Astrocyte (in vitro differentiated cells and primary cell): ENCODE measurements at places on chromosomes 7 and 10. TPM values are rescaled to one million over a fixed set of nuclear protein-coding genes. Genes with fewer than 3 reads are reported as not detected.
A peak's percentile ranks its signal among the peaks of the same experiment; 100 is the strongest.

Gene FAM241B
- 3.1 and 4.4 TPM in 2 replicates for total RNA-seq

Gene GOLGA7B
- 0.16 TPM in 1 of 2 replicates, not detected in the other for total RNA-seq

Gene LIPF
- total RNA-seq = not detected in 2 replicates

Gene ATOH7
- 0.19 TPM in 1 of 2 replicates, not detected in the other for total RNA-seq

Gene PRSS37
- total RNA-seq = not detected in 2 replicates

Gene ADRA2A
- 1.2 and 1.5 TPM in 2 replicates for total RNA-seq

Gene HILPDA
- total RNA-seq = 12.4 TPM in 2 replicates

Gene TMEM184A
- 1.8 and 2.1 TPM in 2 replicates for total RNA-seq

Gene SFTPD
- 0.22 and 0.27 TPM in 2 replicates for total RNA-seq

Gene EPHB6
- 15.7 and 16.2 TPM in 2 replicates for total RNA-seq

Gene WDR86
- total RNA-seq = 2.5 and 3.6 TPM in 2 replicates

Gene TAS2R39
- not detected in 2 replicates for total RNA-seq

Gene PIK3AP1
- total RNA-seq = 6.7 and 9.3 TPM in 2 replicates

Gene PRPF18
- total RNA-seq = 18.8 and 21.0 TPM in 2 replicates

DNA sequence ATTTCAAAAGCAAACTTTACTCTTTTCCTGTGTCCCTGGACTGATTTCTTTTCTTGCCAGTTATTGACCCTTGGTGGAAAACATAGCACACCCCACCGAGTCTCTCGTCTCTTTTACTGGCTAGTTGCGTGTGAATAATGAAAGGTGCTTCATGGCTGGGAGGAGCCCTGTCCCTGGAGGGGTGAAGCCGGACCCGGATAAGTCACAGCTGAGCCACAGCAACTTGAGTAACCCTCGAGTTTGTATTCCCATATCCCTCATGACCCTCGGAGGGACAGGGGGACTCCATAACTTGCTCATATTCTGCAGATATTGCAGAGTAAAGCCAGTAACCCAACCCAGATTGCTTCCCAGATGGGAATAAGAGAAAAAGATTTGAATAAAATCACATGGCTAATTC, 147.5 kb upstream of the FRMD4A start:
- no peak for DNase-seq
- no peaks in the 10 kb centered on the region for H3K36me3 ChIP-seq
- peak overlapping the region; percentile 88 for H3K27ac ChIP-seq
- no peak overlapping the region for H3K4me3 ChIP-seq
- peaks cover 28% of the 10 kb centered on the region for H3K4me1 ChIP-seq

GRCh38 chr10:75062506-75063299, 48.8 kb upstream of the SAMD8 start:
- no peaks in the 10 kb centered on the region for H3K4me1 ChIP-seq
- H3K27ac ChIP-seq = peak overlapping the region; percentile 23
- H3K27me3 ChIP-seq = no peaks in the 10 kb centered on the region
- peak; percentile 91 for DNase-seq
- H3K4me3 ChIP-seq = no peak overlapping the region

DNA sequence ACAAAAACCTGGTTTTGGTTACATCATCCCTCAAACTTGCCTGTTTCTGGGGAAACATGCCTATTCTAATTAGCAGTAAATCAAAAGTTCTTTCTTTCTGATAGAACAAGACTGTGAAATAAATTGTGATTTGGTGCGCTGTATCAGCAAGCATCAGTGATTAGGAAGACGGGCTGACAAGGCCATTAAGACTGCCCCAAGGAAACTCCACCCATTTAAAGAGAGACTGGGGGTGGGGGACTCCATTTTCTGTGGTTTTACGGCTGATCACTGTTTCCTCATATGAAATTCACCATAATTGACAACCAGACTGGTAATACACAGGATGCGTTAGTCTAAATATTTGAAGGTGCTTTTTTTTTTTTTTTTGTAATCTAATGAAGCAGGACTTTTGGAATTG, 68.7 kb downstream of the MBL2 start:
- H3K4me1 ChIP-seq = no peaks in the 10 kb centered on the region
- no peak overlapping the region for H3K27ac ChIP-seq
- H3K4me3 ChIP-seq = no peak overlapping the region
- no peaks in the 10 kb centered on the region for H3K36me3 ChIP-seq
- no peaks in the 10 kb centered on the region for H3K27me3 ChIP-seq
- DNase-seq = peak; percentile 19

DNA sequence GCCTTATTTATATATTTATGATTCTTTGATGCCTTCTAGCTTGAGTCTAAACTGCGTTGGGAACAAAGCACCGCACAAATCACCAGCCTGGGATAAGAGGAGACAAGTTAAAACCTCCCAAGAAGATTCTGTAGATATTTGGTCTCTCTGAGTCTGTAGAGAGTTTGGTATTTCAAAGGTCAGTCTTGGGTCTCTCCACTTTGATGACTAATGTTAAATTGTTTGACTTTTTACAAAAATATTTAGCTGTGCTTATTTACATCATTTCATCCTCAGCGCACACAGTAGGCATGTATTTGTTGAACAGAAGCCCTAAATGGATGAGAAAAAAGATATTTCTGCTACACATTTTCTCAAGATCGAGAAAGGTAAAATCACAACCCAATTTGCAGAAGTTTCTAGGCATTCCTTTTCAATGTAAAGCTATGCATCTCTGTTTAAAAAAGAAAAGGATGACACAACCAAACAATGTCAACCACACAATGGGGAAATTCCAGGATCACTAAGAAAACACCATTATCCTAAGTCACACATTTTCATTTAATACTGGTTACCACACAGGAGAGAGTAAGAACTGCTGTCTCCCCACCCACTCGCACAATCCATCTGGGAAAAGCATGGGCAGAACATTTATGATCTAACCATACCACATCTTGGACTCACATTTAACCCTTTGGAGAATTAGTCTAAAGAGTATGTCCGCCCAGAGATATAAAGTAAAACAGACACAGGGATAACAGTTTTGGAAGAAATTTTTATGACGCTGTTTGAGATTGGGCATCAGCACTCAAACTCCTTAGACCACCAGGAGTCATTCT, 4.4 kb downstream of the CDK6 start:
- H3K27me3 ChIP-seq = no peaks in the 10 kb centered on the region
- H3K27ac ChIP-seq = peak overlapping the region; percentile 98
- peak; percentile 94 for DNase-seq
- H3K4me3 ChIP-seq = peak overlapping the region; percentile 85

DNA sequence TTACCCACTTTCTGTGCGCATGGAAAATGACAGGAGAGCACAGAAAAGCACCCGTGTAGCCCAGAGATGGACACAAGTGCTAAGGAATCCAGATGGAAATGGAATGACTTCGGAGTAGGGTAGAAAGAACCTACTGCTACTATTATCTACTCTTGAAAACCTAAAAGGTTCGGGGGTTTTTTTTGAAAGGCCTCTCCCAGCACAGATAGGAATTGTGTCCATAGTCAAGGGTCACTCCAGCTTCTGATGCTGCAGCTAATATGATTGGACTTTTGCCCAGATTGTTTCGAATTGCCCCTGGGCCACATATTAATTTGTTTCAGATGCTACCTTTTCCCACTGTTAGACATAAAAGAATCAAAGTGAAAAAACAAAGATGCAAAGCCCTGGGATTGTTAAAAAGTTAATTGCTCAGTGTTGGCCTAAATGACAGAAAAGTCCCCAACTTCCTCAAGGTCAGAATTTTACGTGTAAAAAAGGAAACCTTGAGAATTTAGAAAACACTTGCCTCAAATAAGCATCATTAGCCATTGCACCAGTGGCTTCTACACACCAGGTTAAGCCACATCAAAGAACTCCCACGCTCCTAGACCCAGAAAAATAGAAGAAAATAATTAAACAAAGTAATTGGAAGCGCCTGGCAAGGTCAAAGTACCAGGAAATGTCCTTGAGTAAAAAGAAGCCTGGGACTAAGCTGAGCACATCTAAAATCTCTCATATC, 40.8 kb upstream of the INSIG1 start:
- DNase-seq = no peak
- H3K4me1 ChIP-seq = peaks cover 22% of the 10 kb centered on the region
- no peak overlapping the region for H3K4me3 ChIP-seq

- no peak overlapping the region for H3K4me3 ChIP-seq
- H3K4me1 ChIP-seq = peaks cover under 1% of the 10 kb centered on the region
- no peak overlapping the region for H3K27ac ChIP-seq
- no peaks in the 10 kb centered on the region for H3K27me3 ChIP-seq
- no peaks in the 10 kb centered on the region for H3K36me3 ChIP-seq
- DNase-seq = no peak
Measured at GRCh38 chr7:46937826-46938225, 644.1 kb downstream of the TNS3 start.

- DNase-seq = no peak
- H3K4me3 ChIP-seq = no peak overlapping the region
- H3K4me1 ChIP-seq = peaks cover 29% of the 10 kb centered on the region
Measured at GRCh38 chr10:90929179-90929578, 8.3 kb upstream of the ANKRD1 start.

- H3K27ac ChIP-seq = no peak overlapping the region
- H3K36me3 ChIP-seq = no peaks in the 10 kb centered on the region
- H3K4me1 ChIP-seq = peaks cover 3% of the 10 kb centered on the region
- no peak overlapping the region for H3K4me3 ChIP-seq
Measured at GRCh38 chr10:10892290-10892875, 125.3 kb upstream of the CELF2 start.

GRCh38 chr7:125061776-125062397, 132.3 kb upstream of the POT1 start:
- H3K4me3 ChIP-seq = no peak overlapping the region
- H3K27me3 ChIP-seq = no peaks in the 10 kb centered on the region
- peaks cover 15% of the 10 kb centered on the region for H3K4me1 ChIP-seq
- H3K27ac ChIP-seq = peak overlapping the region; percentile 49

DNA sequence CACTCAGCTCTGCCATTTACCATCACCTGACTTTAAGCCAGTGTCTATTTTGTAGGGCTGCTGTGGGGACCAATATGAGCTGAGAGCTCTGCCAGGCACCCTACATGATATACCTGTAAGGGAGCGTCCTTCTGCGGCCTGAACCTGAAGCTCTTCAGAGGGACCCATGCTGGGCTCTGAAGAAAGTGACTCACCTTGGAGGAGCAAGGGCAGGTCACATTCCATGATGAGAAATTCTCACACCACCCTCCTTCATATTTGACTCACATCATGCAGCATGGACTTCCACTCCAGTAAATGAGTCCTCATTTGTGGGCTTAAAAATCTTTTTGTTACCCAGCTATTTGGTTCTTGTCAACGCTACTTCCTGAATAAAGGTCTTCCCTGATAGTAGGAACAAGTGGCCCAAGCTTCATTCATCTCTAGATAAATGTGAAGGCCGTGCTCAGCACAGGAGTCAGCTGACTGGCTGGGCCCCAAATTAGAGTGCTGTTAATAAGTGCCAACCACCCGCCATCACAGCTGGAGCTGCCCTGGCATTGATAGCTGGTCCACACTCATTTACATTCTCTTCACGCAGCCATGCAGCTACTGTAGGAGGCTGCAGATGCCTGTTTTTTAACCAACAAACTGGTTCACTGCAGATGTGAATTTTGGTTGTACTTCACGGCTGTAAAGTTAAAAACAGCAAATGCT, 78.4 kb downstream of the RNF216 start:
- peak; percentile 75 for DNase-seq
- H3K36me3 ChIP-seq = peaks cover 15% of the 10 kb centered on the region
- no peaks in the 10 kb centered on the region for H3K27me3 ChIP-seq
- H3K27ac ChIP-seq = peak overlapping the region; percentile 60

GRCh38 chr10:86609920-86610319, 44.4 kb upstream of the OPN4 start:
- no peaks in the 10 kb centered on the region for H3K4me1 ChIP-seq
- no peak for DNase-seq
- no peaks in the 10 kb centered on the region for H3K36me3 ChIP-seq
- H3K27me3 ChIP-seq = no peaks in the 10 kb centered on the region

DNA sequence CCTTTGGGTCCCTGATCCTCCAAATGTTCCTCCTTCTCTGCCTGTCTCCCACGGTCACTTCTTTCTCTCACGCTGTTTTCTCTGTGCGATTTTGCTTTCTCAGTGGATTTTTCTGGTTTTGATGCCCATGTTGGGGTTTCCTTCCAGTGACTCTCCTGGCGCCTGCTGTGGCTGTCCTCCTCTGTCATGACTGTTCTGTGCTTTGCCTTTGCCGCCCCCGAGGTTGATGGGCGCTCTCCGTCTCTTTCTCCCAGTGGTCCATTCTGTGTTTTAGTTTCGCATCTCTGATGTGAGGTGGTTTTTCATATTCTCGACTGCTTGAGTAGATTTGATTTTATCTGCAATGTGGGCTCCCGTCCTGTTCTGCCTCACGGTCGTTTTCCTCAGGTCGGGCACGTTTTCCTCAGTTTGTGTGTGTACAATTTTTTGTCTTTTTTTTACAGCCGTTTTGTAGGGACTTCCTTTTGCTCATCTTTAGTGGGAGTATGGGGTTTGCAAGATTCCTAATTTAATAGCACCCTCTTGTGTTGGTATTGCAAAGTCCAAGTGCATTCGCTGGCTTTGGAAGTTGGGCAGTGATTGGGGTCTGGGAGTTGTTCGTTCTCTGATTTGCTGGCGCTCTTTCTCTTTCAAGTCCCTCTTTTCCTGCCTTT, 100.0 kb downstream of the INPP5A start:
- H3K4me1 ChIP-seq = peaks cover 12% of the 10 kb centered on the region
- H3K27me3 ChIP-seq = no peaks in the 10 kb centered on the region
- H3K27ac ChIP-seq = no peak overlapping the region
- no peaks in the 10 kb centered on the region for H3K36me3 ChIP-seq
- H3K4me3 ChIP-seq = no peak overlapping the region
- DNase-seq = peak; percentile 49

DNA sequence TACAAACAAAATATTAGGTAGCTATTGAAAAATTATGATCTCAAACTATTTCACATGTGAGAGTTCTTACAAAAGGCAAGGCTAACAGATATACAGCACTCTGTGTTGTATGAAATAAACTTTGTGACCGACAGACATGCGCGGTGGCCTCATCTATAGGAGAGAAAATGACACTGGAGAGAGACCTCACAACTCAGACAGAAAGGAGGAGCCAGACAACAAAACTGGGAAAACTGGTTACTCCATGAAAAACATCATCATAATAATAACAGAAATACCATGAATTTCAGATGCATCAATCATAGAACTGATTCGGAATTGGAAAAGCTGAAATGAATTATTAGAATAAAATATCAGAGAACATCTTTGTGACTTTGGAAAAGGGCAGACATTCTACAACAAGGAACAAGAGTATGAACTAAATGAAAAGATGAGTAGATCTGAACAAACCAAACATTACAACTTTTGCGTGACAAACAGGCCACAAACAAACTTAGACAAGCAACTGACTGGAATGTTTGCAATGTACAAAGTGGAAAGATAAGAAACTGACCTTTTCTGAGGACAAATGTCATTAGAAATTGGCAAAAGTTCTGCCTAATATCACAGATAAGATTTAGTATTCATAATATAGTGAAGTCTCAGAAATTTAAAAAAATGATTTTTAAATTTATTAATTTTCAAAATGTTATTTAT, 69.3 kb downstream of the TNS3 start:
- no peaks in the 10 kb centered on the region for H3K36me3 ChIP-seq
- no peak overlapping the region for H3K4me3 ChIP-seq
- H3K27ac ChIP-seq = no peak overlapping the region
- no peaks in the 10 kb centered on the region for H3K27me3 ChIP-seq

DNA sequence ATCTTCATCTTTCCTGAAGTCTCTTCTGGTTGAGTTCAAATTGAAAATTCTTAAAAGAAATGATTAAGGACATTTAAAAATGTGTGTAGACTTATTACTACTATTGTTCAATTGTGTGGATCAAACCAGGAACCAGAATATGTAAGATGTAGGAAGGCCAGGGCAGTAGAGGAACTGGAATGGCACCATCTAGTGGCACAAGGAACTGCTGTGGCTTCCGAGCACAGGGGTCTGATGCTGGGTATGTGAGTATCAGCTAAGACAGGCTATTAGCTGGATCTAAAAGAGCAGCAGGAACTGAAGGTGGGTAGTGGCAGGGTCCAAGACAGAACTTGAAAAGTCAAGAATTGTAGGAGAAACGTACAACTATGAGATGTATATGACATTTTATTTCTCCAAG, 247.3 kb downstream of the SEMA3A start:
- DNase-seq = no peak
- H3K36me3 ChIP-seq = no peaks in the 10 kb centered on the region
- no peaks in the 10 kb centered on the region for H3K4me1 ChIP-seq
- no peak overlapping the region for H3K4me3 ChIP-seq
- no peak overlapping the region for H3K27ac ChIP-seq
- H3K27me3 ChIP-seq = no peaks in the 10 kb centered on the region
